Fibroblast of skin of right biceps (primary cell): ENCODE measurements at places on chromosomes 2 and 18.

GRCh38 chr18:64991102-64991501 is 759.7 kb upstream of the CDH7 start:
- no peak for DNase-seq

DNA sequence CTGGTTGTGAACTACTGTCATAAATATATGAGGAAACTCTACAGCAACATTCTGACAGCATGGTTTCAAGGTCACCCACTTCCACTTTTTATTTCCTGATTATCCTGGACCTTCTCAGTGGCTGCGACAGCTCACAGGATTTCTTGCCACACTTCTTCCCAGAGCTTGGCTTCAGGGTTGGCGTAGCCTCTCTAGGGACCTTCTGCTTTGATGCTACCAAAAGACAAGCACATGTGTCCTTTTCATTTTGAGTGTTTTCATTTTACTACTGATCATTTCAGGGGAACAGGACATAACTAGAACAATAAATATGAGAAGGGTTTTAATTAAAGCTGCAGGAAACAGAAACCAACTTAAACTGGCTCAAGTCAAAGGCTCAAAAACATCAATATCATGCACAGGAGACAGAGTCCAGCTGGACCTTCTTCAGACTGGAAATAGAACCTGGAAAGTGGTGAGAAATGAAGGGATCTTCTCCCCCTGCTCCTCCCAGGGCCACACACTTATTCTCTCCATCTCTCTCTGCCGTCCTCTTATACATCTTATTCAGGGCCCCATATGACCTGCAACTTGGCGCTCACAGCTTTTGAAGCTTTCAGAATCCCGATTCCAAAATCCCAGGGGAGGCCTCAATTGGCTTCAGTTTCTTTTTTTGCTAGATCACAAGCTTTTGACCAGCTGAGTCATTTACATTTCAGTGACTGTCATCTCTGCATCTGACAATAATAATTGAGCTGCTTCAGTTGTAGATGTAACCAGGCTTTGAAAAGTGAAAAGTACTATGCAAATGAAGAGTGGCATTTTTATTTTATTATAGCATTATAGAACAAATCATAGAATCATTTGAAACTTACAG is 9.7 kb downstream of the VIT start:
- peak; percentile 62 for DNase-seq

DNA sequence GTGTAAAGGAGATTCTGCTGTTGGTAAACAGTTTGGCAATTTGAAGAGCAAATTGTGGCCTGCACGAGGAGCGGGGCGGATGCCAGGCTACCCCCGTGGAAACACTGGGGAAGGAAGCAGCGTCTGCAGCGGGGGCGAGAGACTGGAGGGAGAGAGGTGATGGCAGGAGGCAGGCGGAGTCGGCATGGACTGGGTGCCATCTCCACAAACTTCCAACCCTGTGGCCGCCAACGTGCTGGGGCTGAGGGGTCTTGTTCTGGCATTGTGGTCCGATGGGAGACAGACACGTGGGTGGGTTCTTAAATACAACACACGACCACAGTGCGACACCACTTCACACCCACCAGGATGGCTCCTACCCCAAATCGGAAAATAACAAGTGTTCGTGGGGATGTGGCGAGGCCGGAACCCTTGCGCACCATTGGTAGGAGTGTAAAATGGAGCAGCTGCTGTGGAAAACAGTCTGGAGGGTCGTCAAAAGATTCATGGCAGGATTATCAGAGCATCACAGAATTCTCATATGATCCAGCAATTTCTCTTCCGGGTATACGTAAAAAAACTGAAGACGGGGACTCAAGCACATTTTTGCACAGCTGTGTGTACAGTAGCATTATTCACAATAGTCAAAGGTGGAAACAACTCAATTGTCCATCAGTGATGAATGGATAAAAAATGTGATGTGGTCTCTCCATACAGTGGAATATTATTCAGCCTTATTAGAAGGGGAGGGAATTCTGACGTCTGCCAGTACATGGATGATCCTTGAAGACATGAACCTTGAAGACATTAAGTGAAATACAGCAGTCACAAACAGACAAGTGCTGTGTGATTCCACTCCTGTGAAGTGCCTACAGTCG is 82.4 kb upstream of the HPCAL1 start:
- DNase-seq = no peak

DNA sequence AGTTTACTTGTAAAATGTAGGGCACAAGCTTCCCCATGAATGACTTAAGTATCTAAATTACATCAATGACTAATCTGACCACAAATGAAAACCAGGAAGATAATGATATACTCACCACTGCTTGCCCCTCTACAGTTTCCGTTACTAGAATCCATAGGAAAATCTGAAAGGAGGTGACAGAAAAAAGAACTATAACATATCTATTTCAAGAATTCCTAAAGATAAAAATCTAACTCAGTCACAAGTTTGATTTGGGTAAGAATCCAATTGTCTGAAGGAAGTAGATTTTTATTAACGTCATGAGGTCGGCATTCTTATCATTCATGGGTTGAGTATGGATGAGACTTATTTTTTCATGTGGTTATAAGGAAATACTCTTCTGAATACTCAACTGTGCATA is 7.8 kb downstream of the FRZB start:
- DNase-seq = peak; percentile 69

GRCh38 chr2:128689971-128690370 is 371.3 kb upstream of the HS6ST1 start:
- DNase-seq = no peak

DNA sequence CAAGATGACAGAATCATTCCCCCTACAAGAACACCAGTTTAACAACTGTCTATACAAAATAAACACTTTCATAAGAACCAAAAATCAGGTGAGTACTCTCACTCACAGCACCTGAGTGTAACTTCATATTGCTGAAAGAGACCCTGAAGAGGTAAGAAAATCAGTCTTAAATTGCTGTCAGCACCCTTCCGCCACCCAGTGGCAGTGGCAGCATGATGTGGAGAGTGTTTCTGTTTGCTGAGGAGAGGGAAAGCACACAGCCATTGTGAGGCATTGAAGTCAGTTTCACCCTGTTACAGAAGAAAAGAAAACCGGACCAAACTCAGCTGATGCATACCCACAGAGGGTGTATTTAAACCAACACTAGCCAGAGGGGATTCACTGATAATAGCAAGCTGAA is 1240.8 kb upstream of the CRIM1 start:
- DNase-seq = no peak

GRCh38 chr2:202099515-202099914 is 26.5 kb downstream of the KIAA2012 start:
- no peak for DNase-seq

DNA sequence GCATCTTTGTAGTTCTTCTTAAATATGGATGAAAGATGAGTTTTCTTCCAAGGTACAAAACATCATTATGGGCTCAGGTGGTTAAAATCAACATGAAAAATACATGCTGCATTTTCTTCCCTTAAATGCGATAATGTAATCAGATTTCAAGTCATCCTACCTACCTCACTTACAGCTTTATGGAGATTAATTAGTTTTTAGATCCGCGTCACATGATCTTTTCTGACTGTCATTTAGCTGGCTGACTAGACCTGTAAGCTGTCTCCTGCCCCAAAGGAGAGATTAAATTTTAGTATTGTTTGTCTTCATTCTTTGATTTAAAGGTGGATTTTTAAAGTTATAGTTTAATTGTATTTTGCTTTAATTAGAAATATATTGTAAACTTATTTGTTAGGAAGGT is 678.0 kb upstream of the ZEB2 start:
- no peak for DNase-seq

- DNase-seq = no peak
These were observed 30.5 kb downstream of the LRP1B start for GRCh38 chr2:142100139-142100873.

GRCh38 chr2:134590679-134591078 is 128.1 kb downstream of the TMEM163 start:
- no peak for DNase-seq

DNA sequence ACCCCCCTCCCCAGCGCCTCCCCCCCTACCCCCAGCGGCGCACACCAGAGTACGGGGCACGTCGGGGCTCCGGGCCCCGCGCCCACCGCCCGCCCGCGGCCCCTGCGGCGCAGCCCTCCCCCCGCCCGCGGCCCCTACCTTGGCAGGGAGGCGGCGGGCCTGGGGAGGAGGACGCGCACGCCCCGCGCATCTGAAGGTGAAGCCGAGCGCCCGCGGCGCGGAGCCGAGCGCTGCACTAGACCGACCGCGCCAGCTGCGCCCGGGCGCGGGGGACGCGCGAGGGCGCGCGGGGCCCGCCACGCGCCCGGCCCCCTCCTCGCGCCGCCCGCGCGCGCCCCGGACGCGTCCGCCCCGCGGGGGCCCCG is at the start of gene ZNF516:
Gene ZNF516, minus strand, starts transcription at position 237 of the 365 bp plus-strand sequence. CDS start 52,188 bp downstream, outside the sequence.
- peak; percentile 38 for DNase-seq

GRCh38 chr2:234835738-234836137 is 116.1 kb upstream of the SH3BP4 start:
- no peak for DNase-seq

DNA sequence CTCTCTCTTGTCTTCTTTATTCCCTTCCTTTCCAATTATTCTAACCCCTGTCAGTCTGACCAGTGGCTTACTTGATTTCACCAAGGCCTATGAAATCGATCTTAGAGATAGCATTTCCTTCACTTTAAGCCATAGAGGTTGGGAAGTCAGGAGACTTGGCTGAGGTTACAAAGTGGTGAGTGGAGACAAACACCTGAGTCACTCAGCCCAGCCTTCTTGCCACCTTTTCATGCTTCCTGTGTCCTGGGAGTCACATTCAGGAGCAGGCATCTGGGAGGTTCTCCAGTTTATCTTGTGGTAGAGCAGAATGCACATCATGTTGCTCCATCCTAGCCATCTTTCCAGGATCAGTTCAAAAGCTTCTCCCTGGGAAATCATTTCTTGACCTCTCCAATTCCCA is 59.1 kb downstream of the VSNL1 start:
- DNase-seq = no peak

GRCh38 chr2:162581959-162582798 is 238.2 kb downstream of the GCA start:
- no peak for DNase-seq

DNA sequence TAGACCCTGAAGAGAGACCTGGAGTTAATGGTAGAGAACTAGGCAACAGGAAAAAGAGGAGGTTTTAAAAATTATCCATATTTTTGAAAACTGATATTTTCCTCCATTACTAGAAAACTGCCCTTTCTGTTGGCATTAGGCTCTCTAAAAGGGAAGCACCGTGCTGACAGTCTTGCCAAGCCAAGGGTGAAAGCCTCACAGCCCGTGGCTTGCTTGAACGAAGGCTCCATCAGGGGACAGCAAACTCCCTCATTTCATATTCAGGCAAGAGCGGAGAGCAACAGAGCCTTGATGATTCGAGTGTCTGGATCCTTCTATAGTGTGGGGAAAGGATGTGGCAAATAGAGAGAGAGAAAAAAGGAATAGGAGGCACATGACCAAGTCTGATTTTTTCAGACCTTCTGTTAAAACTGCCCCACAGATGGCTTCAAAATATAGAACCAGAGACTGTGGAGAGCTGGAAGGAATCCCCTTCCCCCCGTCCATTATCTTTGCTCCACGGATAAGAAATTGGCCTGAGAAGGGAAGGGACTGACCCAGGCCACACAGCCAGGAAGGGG is 67.0 kb downstream of the CACNB4 start:
- no peak for DNase-seq

DNA sequence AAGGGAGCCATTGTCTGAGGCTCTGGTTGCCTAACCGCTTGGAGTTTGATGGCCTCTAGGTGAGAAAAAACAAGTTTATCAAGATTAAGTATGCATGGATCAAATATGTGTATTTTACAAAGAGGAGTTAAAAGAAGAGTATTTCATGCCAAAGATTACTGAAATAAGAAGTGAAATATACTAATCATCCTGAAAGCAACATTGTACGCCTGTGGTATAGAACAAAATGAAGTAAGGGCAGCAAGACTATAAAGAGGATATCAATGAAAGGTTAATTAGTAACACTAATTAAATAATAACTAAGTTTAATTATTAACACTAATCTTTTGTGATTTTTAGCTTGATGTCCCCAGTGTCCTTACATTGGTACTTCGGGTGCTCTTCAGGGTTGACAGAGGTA is 276.7 kb downstream of the CALCRL start:
- no peak for DNase-seq

GRCh38 chr2:105890856-105891255 is 146.1 kb downstream of the NCK2 start:
- no peak for DNase-seq

GRCh38 chr2:38323623-38324022 is 53.5 kb downstream of the ATL2 start:
- no peak for DNase-seq

DNA sequence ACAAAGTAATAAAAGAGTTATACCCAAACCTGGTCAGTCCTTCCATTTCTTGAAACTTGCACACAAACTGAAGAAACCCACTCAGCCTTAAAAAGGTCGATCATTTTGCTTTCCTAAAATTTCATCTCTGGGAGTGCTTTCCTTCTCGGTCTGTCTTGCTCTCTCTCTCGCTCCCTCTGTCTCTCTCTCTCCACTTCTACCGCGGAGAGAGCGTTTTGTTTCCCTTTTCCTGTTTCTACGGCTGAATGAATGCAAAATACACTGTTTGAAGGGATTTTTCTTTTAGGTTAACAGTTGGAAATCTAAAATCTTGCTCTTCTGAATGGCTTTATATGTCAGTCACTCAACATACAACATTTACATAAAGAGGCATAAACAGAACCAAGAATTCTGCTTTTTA is 424.2 kb downstream of the TGIF1 start:
- DNase-seq = no peak

DNA sequence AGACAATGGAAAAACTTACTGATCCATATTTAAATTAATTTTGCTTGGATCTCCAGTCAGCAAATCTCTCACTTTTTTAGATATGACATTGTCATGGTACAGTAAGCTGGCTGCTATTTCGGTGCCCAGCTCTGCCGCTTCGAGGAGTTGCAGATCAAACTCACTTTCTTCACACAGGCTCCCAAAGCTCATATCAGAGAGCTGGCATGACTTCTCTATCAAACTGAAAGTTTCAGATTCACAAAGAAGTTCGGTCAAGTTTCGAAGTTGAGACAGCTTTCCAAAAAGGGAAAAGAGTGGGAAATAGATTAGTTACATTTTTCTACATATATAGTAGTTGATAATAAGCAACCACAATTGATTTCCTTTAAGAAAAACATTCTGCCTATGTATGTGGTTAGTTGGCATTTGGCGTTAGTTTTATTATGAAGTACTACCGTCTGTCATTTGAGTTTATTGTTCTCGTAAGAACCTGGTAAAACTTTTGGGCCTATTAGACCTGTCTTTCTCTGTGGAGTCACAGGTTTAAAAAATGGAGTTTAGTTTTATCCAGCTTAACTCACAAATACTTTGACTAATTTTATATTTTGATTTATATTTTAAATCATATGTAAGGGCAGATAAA is 118.8 kb downstream of the ABCA12 start:
- no peak for DNase-seq

- DNase-seq = no peak
These were observed 644.2 kb upstream of the SETBP1 start for GRCh38 chr18:44036501-44036900.
